ENCODE measurements at places on chromosomes 5 and 9.
A peak's percentile ranks its signal among the peaks of the same experiment; 100 is the strongest.

DNA sequence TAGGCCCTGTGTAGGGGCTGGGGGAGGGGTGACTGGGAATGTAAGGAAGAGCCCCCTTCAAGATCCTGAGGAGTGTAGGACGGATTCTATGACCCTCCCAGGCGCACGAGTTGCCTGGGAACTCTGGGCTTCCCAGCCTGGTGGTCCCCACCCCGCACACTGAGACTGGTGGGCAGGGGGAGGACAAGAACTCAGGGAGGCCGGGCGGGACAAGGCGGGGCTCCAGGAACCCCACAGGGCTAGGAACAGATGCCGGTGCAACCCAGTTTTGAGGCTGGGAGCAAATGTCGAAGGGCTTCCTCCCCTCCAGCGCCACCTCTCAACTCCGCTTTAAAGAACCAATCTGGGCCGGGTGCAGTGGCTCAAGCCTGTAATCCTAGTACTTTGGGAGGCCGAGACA, 1.3 kb upstream of the VDAC1 start:
- no peak for DNase-seq

DNA sequence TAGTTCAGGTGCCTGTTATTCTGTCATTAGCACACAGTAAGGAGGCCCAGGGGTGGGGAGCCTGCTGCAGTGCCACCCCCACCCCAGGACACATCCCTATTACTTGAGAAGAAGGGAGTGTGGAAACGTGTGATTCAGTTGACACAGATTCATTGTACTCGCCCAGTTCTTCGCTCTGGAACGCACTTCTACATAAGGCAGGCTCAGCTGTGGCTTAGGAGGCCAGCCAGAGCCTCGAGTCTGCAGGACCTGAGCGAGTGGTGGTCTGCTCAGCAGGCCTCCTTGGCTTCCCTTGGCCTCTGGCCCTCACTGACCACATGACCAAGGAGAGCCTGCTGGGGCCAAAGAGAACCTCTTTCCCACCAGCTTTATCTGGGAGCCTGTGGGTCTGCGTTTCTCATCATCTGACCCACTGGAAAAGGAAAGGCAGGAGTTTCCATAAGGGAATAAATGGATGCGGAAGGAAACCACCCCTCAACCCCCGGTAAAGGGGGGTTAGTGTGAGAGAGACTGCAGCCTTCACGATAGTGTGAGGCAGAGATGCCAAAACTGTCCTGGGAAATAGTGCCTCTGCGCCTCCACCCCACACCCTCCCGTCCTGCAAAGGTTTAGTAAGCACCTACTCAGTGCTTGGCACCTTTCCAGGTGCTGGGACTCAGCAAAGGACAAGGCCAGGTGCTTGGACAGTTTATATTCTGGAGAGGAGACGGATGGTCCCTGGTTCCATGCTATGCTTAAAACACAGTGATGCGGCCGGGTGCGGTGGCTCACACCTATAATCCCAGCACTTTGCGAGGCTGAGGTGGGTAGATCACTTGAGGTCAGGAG, 73.7 kb downstream of the PPARGC1B start:
- no peak for DNase-seq

GRCh38 chr9:18422296-18423036, 51.5 kb upstream of the ADAMTSL1 start:
- DNase-seq = no peak

DNA sequence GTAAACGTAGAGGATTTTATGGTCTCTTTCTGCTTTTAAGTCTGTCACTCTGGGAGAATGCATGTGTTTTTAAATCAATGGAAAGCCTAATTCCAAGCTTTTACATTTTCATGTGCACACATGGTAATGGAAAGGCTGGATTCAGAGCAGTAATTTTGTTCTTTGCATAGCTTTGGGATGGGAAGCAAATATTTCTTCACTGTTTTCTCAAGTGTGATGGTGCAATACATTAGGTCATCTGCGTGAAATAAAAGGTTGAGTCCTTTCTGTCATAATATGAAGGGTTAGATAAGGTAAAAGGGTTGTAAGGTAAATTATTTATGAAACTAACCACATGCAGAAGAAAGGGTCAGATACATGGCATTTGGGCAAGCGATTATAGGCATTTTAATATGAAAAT, 88.2 kb upstream of the NR3C1 start:
- no peak for DNase-seq

DNA sequence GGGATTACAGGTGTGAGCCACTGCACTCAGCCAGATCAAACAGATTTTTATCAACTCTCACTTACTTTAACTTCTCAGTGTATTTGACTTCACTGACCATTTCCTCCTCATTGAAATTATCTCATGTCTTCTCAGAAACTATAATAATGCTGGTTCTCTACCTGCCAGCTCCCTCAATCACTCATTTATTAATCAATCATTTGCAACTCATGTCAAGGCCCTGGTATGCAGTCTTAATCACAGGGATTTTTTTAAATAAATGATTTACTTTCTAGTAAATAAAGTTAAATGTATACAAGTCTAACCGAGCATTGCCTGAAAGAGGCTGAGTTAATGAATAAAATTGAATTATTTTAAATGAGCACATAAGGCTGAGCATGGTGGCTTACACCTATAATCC, 63.3 kb downstream of the PLPP1 start:
- peak; percentile 10 for DNase-seq

DNA sequence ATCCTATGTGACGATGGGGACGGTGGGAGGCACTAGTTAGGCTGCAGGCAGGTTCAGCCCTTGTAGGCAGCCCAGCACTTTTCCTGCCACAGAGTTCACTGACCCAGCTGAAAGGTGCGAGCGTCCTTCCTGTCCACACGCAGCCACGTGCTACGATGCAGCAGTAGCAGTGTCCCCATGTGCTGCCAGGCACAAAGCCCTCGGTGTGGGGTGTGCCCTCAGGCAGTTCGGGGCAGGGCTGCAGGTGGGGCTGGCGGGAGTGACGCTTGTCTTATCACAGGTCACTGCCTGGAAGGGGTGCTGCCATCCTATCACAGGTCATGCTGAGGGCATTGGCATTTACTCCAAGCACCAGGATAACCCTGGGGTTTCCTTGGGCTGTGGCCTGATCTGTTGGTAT, 46.8 kb upstream of the CLPTM1L start:
- no peak for DNase-seq

DNA sequence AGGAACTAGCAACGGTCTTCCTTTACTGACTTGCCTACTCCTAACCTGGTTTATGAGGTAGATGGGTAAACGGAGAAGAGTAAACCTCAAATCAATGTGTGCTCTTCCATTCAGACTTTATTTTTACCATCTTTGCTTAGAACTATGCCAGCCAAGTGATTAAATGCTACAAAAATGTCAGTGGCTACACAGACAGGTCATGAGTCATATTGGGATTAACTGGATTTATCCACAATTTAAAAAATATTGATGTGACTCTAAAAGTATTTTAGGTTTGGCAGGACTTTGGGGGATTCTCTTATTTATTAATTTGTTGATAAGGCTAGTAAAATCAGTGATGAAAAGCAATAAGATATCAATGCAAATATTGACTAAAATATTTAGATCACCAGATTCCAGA, 275.0 kb downstream of the PLK2 start:
- peak; percentile 76 for DNase-seq

Measured in RCC 7860 (cell line).